ENCODE measurements at places on chromosomes 4 and X. TPM values are rescaled to one million over a fixed set of nuclear protein-coding genes. Genes with fewer than 3 reads are reported as not detected.

SMPX gene
- not detected for total RNA-seq

DNA sequence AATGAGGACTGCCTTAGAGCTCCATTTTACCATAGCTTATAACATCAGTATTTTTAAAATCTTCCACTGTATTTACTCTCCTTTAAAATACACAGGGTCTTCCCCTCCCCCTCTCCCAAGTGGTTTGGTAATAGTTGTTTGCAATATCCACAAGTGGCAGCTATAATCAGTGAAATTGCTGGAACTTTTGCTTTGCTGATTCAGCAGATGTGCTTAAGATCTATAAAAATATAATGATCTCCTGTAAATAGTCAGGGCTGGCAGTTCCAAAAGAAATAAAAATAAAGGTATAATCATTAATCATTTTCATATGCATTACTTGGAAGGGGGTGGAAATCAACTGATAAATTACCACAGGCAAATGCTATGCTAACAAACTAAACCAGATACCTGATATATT, 345.2 kb downstream of the KLHL13 start:
- DNase-seq: no peak

PDE6B gene
- total RNA-seq: not detected

DNA sequence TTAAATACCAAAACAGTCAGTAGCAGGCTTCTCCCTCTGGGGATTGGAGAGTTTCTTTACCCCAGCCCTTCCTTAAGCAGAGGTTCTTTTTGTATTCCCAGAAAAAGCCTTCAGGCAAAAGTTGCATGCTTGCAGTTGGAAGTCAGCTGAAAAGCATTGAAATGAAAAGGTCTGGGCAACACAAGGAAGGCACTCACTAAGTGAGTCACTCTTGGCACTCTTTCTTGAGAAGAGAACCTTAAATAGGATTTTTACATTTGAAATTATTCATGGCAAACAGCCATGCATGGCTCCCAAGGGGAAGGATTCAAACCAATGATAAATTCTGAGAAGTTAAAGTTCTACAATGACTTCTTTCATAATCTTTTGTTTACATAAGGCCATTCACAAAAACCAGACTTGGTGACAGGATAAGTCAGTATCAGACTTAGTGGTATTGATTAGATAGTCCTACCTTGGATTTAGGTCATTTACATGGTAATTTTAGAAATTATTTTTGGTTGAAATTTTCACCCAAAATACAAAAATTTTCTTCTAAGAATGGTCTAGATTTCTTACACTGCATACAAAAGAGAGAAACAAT, 2068.9 kb downstream of the PCDH7 start:
- DNase-seq: peak; percentile 34

DNA sequence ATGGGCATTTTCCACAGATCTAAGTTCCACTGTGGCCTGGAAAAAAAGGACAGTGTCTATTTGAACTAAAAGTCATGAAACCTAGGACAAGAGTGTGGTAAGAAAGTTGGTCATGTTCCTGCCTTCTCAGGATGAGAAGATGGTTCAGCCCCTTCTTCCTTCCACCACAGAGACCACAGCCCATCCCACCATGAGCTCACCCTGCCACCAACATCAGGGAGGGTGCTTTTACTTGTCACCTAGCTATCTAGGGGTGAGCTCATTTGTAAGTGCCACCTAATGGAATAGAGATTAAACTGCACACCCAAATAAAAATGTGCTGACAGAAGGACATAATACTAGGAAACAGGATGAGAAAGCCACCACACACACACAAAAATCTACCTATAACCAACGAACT, 235.9 kb downstream of the SPIN4 start:
- DNase-seq: no peak

DNA sequence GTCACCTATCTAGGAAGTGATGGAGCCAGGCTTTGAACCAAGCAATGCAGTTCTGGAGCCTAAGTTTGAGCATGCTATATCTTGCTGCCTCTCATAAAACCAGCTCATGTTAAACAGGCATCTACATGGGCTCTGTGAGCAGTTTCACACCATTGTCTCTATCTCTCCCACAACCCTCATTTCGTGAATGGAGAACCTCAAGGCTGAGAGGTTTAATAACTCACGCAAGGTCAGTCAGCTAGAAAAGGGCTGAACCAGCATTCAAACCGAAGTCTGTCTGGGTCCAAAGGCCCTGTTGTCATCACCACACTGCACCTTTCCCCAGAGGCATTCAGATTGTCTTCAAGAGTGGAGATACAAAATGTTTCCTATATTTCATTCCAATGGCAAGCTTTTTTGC, 369.2 kb downstream of the MID1IP1 start:
- no peak for DNase-seq

DNA sequence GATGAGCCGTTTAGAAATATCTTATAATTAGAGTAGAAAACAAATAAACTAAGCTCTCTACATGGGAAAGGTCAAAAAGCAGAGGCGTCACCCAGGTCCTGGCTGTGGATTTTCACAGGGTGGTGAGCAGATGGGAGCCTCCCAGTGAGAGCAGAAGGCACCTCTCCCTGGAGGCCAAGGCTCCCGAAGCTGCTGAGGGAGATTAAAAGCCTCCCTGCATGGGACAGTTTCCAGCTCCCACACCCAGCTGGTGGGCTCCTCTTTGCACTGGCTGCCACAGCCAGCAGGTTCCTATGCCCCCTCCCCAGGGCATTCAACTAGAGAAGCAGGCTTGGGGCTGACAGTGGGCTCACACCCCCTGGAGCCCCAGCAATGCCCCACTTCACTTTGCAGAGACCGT, 55.2 kb upstream of the TBC1D9 start:
- DNase-seq: no peak

- DNase-seq: no peak
These were observed 46.3 kb upstream of the LEF1 start for GRCh38 chr4:108215055-108215454.

DNA sequence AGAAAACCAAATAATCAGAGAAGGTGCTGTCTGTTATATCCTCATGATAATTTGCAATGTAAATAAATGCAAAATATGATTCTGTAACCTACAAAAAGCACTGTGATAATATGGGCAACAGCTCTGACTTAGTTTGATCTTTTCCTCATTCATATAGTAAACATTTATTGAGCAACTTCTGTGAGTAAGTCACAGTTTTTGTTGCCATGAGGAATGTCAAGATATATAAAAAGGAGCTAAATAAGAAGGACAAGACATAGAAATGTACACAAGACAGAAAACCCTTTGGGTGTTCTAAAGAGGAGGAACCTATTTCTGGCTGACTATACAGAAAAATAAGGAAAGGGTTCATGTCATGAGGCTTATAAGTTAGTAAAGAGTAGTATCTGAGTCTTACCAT, 44.3 kb downstream of the ARSJ start:
- no peak for DNase-seq

GAGE12E gene
- total RNA-seq: not detected

PGK1 gene
- 1,280 TPM for total RNA-seq

DNA sequence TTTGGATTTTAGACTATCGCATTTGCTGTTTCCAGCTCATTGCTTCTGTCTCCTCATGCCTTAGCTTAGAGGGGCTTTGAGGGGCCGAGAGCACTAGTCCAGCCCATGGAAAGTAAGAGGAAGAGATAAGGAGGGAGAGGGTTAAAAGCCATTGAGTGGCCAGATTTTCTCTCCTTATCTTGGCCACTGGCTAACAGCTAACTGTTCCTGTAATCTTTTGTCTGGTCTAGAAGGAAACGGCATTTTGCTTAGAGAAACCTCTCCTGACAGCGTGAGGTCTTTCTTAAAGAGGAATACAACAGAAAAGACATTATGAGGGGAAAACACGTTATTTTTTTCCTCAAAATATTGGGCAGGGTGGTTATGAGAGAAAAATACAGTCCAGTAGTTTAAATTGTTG, 7.9 kb downstream of the GPR101 start:
- no peak for DNase-seq

DNA sequence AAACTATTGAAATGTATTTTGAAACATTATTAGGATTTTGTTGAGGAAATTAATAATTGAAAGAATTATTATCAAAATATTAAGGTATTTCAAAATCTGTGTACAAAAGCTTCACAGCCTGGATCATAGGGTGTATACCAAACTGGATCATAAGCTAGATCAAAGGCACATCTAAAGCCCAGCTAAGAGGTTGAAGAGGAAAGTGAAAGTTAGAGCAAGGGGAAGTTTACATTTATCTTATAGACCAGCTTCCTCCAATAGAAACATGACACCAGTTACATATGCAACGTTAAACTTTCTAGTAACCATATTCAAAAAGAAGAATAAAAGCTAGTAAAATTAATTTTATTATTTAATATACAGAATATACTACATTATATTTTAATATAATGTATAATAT, 227.2 kb upstream of the BMP3 start:
- no peak for DNase-seq

MAPK10 gene
- total RNA-seq: 14.5 TPM

MMRN1 gene
- not detected for total RNA-seq

- DNase-seq: no peak
These were observed 68.6 kb upstream of the MXRA5 start for GRCh38 chrX:3415011-3415410.

FAT4 gene
- 0.20 TPM for total RNA-seq

DNA sequence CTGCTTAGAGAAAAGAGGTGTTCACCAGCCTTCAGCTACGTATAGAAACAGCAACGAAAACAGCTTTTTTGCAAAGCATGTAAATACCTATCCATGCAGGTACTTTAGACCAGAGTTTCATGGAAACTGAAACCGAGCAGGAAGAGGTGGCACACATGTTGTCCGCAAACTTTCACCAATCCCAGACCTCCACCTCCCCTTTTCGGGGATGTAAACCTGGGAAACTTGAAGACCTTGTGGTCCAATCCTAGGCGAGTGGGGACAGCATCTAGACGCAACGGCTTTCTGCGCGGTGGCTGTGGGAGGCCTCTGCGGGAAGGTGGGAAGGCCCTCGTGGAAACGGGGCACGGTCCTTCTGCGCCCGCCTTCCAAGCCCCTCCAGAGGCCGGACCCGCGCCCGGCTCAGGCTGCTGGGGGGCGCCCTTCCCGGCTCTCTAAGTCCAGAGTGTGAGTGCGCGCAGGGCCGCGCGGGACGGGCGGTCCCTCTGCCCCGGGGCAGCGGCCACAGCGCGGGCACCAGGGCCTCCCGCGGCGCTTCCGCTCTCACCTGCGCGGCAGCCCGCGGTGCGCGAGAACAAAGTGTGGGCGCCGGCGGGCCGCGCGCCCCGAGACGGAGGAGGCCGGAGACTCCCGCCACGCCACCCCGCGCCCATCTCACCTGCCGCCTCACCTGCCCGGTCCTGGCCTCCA, 830 bp upstream of the SHROOM2 start:
- no peak for DNase-seq

- DNase-seq: no peak
These were observed 1964.2 kb downstream of the ARAP2 start for GRCh38 chr4:34280131-34280530.

FAM236C gene
- not detected for total RNA-seq

DNA sequence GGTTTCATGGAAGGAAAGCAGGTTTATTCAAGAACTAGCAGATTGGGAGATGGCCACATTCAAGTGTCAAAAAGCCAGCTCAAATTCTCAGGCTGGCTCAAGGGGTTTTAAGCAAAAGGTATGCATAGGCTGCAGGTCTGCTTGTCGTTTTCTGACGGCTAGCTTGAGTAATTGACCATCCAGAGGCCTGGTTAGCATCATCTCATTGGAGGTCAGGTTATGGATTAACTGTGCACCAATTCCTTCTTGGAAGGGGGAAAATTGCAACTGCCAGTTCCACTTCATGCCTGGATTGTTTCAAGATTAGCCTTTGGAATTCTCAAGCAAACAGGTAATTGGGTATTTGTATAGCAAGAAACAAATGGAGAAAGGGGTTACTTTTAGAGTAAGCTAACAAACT, 62.1 kb downstream of the FUNDC1 start:
- DNase-seq: no peak

DNA sequence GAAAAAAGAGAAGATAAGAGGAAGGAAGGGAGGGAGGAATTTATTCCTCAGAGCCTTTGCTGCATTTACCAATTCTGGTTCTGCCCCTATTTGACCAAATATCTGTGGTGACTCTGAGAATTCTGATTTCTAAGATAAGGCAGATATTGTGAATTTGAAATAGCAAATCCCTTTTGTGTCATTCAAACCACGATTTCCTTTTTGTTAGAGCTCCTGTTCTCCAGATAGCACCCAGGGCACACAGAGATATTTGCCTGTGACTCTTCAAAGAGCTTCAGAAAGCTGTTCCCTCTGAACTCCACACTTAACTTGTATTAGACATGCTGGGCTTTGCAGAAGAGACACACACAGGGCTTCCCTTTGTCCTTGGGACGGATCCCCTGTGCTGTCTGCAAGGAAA, 272.2 kb downstream of the DHRSX start:
- DNase-seq: no peak

F8 gene
- 1.9 TPM for total RNA-seq

STPG2 gene
- not detected for total RNA-seq

DNA sequence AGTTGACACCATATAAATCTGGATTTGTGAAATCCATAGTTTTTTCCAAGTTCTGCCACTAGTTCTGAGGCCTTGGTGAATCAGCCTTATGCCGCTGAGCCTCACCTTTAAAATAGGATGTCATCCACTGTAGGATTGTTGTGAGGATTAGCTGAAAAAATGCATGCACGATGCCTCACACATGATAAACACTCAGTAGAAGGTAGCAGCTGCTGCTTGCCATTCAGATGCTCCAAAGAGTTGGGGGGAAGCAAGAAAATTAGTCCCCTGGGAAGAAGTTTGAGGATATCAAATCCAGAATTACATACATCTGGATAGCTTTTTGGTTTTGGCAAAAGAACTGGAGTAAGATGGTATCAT, 7.4 kb downstream of the MMAA start:
- DNase-seq: no peak

- DNase-seq: no peak
These were observed 47.2 kb downstream of the GBA3 start for GRCh38 chr4:22739968-22740367.

GRCh38 chr4:179766938-179767337, 2324.7 kb upstream of the AGA start:
- no peak for DNase-seq

All from RPMI7951 (cell line).